ENCODE measurements at places on chromosomes 12 and 14.
A peak's percentile ranks its signal among the peaks of the same experiment; 100 is the strongest.

GRCh38 chr12:52023976-52024688 is 17.4 kb downstream of the TAMALIN start:
- no peak for DNase-seq

DNA sequence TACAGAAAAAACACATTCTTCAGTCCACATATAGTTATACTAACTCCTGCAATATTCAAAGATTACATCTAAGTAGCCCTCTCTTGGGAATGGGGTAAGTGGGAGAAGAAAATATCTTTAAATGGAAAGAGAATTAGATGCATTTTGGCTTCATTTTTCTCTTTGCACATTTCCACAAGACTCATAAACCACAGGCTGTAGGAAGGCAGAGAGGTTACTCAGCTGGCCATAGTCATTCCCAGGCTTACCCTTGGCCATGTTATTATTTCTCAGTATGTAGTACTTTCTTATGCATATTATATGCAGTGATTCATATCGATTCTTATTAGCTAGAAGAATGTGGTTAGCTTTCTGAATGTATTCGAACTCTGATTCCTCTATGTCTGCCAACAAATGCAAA is 92.2 kb downstream of the PTPRR start:
- peak; percentile 11 for DNase-seq

- no peak for DNase-seq
These were observed 19.0 kb downstream of the ASB2 start for GRCh38 chr14:93957333-93957710.

- DNase-seq, result no peak
These were observed 886.2 kb downstream of the DIO2 start for GRCh38 chr14:79325071-79325470.

DNA sequence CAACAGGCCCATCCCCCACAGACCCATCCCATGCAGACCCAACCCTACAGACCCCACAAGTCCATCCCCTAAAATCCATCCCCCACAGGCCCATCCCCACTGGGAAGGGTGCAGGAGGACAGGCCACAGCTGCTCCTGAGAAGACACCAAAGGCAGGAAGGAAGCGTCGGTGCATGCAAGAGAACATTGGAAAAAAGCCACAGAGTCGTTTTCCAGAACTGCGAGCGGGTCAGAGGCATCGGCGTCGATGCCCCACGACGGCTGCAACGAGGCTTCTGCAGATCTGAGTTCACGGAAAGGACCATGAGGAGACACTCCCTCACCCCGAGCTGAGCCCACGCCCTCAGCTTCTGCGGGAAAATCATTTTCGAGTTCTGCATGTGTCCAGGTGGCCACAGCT is 59.6 kb upstream of the GALNT9 start:
- DNase-seq, result no peak

DNA sequence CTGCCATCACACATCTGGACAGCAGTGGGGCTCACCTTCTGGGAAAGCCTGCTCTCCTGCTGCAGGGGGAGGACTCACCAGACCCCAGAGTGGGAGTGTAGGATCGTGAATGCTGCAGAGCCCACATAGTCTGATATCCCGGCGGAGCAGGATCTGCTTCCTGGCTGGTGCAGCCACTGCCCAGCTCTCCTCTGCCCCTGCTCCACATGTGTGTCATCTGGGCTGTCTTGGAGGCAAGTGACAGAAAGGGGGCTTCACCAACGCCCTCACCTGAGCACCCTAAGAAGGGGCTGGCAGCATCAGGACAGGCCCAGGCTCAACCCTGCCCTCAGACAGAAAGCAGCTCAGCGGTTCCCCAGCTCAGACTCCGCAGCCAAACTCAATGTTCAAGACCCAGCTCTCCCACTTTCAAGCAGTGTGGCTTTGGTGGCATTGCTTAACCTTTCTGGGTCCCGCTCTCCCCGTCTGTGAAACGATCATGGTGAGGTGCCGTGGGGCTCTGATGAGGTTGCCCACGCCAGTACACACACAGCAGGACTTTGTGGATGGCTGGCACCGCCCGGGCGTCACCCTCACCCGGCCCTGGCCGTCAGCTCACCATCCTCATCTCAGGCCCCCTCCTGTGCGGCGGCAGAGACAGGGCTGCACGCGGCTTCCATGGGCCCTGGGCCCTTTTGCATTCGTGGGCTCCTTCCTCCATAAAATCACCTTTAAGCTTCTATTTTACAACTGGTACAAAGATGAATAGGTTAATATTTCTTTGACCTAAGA is 91.0 kb upstream of the SFSWAP start:
- no peak for DNase-seq

DNA sequence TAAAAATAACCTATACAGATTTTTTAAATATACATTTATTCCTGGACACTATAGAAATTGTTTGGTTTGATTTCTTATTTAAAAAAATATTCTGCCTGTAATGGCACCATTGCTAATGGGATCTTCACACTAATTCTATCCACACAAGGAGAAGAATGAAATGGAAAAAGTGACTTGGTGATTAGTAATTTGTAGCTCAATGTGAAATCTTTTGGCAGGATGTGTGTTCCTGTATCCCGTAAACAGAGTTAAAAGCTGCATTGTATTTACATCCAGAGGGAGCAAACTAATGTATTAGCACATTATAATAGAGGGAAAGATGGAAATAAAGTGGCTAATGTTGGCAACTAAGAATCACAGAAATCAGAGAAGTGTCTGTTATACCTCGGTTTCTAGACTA is 1455.3 kb upstream of the FLRT2 start:
- DNase-seq, result no peak

- DNase-seq, result no peak
These were observed 612.9 kb downstream of the GALC start for GRCh38 chr14:87380054-87380453.

DNA sequence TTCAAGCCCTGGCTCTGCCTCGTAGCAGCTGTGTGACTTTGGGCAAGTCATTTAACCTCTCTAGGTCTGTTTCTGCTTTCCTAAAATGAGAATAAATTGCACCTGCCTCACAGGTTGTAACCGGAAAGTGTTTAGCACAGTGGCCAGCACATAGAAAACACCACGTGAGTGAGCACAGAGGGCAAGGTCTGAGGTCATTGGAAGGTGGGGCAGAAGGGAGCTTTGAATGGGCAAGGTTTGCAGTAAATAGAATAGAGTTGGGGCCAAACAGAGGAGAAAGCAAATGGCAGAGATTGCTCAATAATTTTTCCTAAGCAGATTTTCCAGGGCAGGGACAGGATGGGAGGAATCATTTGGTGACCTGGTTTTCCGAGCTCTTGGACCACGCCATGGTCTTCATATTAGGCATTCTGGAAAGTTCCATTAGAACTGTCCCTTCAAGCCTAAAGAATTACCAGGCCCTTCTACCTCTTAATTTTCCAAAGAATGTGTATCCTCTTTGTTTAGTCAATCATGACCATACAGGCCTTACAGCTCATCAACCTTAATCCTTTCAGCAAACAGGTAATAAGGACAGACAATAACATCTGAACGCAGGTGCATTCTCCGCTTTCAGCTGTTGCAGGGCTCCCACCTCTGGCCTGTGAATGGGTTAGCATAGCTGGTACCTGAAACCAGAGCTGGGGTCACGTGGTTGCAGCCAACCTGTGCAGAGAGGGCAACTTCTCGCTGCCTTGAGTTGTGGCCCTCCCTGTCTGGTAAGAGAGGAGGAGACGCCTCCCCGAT is 53.8 kb downstream of the VWF start:
- DNase-seq, result no peak

- DNase-seq, result no peak
These were observed 22.1 kb downstream of the RAB35 start for GRCh38 chr12:120094485-120094884.

DNA sequence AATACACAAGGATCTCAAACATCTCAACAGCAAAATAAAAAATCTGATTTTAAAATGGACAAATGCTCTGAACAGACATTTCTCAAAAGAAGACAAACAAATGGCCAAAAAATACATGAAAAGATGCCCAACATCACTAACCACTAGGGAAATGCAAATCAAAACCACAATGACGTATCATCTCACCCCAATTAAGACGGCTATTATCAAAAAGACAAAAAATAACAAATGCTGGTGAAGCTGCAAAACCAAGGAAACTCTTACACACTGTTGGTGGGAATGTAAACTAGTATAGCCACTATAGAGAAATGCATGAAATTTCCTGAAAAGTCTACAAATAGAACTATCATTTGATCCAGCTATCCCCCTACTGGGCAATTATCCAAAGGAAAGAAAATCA is 145.0 kb downstream of the BTG1 start:
- DNase-seq, result no peak

DNA sequence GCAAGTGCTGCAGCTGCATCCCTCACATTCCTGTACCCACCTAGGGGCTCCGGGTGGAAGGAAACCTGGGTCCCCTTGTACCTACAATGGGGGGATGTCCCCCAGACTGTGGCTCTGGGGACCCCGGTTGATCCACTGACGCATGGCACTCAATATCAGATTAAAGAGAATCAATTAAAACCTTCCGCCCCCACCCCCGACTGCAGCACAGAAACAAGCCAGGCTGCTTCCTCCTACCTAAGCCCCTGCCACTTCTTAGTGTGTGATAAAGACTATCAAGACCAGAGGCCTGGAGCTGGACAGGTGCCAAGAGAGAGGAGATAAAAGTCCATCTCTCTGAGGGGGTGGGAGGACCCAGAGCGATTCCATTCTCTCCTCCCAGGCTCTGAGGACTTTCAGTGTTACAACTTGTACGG is 28.2 kb upstream of the RPLP0 start:
- no peak for DNase-seq

- DNase-seq, result no peak
These were observed 185.1 kb downstream of the ANO6 start for GRCh38 chr12:45400991-45401390.

GRCh38 chr14:102893452-102893851 is 29.0 kb upstream of the AMN start:
- peak; percentile 89 for DNase-seq

- DNase-seq, result peak; percentile 84
These were observed 1.3 kb downstream of the GPR137C start for GRCh38 chr14:52553671-52554575.

DNA sequence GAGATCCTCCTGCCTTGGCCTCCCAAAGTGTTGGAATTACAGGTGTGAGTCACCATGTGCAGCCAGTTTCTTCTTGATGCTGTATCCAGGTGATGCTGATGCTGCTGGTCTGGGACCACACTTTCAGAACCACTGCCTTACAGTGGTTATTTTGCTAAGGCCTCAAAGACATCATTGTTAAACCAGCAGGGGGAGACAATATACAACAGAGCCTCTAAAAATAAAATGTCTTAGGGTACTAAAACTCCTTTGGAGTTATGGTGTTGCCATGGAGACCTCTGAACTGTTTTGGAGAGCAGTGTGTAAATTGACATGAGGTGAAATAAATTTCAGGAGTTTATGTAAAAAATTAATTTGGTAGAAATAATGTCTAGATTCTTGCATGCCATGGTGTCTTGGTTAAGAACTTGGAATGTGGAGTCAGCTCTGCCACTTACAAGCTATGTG is 1.1 kb upstream of the ARG2 start:
- DNase-seq, result peak; percentile 78

DNA sequence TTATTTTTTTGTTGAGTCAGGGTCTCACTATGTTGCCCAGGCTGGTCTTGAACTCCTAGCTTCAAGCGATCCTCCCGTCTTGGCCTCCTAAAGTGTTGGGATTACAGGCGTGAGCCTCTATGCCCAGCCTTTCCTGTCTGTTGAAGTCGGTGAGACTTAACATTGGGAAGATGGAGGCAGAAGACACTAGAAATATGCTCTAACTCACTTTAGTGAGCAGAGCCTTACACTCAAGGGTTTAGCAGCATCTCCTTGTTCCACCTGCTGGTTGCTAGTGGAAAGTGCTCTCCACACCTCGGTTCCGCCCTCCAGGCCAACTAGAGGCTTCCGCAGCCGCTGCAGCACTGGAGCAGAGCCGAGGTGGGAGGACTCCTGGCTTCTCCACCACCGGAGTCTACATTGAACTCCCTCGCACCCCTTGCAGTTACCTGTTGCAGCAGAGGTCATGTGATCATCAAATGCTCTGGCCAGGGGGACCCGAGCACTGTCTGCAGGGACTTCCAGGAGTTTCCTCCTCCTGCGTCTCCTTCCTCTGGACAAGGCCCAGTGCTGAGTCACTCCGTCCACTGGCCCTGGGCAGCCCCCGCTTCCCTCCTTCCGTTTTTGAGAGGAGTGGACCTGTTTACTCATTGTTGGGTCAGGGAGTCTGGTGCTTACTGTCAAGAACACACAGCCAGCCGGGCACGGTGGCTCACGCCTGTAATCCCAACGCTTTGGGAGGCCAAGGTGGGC is 9.4 kb upstream of the HVCN1 start:
- DNase-seq, result peak; percentile 77

DNA sequence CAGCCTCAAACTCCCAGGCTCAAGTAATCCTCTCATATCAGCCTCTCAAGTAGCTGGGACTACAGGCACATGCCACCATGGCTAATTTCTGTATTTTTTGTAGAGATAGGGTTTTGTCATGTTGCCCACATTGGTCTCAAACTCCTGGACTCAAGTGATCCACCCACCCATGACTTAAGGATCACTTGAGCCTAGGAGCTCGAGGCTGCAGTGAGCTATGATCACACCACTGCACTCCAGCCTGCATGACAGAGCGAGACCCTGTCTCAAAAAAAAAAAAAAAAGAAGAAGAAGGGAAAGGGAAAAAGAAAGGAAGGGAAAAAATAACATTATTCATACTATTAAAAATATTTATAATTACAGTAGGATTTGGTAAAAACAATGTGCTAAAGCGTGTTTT is 19.2 kb downstream of the EPS8 start:
- DNase-seq, result no peak

DNA sequence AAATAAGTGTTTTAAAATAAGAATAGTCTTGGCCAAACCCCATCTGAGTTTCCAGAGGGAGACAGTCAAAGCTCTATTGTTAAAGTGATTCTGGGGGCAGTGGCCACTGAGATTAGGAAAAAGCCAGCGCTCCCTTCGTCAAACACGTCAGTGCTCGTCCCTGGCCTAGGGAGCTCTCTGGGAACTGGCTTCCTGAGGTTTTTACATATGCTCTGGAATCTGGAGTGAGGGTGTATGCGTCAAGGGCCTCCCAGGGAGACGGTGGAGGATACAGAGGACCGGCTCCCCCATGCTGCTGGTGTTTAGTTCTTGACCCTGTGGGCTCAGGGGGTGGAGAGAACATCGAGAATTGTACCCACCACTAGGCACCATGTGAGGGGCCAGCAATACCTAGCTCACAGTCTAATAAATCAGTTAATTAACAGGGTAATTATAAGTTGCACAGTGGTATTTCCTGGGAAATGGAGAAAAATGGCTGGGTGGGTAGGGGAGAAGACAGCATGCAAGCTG is 87.0 kb downstream of the SLC25A47 start:
- peak; percentile 86 for DNase-seq

GRCh38 chr12:99201906-99202645 is 445.5 kb upstream of the GARIN6 start:
- DNase-seq, result no peak

GRCh38 chr14:38818555-38818954 is 284.5 kb downstream of the SEC23A start:
- DNase-seq, result no peak

- DNase-seq, result no peak
These were observed 41.6 kb upstream of the NTF3 start for GRCh38 chr12:5390174-5390799.

GRCh38 chr12:118645219-118645618 is 268.9 kb downstream of the SUDS3 start:
- no peak for DNase-seq

- DNase-seq, result no peak
These were observed 6.0 kb downstream of the SLCO1C1 start for GRCh38 chr12:20701106-20701505.

GRCh38 chr14:80764921-80765507 is 176.5 kb downstream of the CEP128 start:
- DNase-seq, result no peak

GRCh38 chr14:104462651-104463630 is 116.6 kb upstream of the C14orf180 start:
- DNase-seq, result no peak

- no peak for DNase-seq
These were observed 10.6 kb upstream of the SPPL3 start for GRCh38 chr12:120914794-120915193.
